D341Med (cell line): ENCODE measurements at places on chromosomes 1 and 21.

DNA sequence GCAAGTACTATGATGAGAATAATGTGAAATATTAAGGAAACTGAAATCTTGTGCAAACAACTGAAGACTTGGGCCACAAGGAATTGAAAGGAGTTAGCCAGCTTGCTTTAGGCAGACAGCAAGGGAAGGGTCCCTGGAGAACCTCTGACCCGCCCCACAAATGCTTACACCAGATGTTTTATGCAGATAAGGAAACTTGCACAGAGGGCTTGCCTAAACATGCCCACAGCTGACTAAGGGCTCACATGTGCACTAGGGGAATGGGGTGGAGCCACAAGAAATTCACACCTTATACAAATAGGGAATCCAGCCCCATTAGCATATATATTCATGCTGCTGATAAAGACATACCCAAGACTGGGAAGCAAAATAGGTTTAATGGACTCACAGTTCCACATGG, 86.1 kb upstream of the CYYR1 start:
- no peak for DNase-seq

- DNase-seq = no peak
Observed at GRCh38 chr1:246008363-246008831, 498.7 kb downstream of the SMYD3 start.

DNA sequence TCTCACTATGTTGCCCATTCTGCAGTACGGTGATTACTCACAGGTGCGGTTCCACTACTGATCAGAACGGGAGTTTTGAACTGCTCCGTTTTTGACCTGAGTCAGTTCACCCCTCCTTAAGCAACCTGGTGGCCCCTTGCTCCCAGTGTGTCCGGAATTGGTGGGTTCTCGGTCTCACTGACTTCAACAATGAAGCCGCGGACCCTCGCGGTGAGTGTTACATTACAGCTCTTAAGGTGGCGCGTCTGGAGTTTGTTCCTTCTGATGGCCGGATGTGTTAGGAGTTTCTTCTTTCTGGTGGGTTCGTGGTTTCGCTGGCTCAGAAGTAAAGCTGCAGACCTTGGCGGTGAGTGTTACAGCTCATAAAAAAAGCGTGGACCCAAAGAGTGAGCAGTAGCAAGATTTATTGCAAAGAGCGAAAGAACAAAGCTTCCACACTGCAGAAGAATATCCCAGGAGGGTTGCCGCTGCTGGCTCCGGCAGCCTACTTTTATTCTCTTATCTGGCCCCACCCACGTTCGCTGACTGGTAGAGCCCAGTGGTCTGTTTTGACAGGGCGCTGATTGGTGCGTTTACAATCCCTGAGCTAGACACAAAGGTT, 17.6 kb upstream of the PARP1 start:
- DNase-seq = no peak

DNA sequence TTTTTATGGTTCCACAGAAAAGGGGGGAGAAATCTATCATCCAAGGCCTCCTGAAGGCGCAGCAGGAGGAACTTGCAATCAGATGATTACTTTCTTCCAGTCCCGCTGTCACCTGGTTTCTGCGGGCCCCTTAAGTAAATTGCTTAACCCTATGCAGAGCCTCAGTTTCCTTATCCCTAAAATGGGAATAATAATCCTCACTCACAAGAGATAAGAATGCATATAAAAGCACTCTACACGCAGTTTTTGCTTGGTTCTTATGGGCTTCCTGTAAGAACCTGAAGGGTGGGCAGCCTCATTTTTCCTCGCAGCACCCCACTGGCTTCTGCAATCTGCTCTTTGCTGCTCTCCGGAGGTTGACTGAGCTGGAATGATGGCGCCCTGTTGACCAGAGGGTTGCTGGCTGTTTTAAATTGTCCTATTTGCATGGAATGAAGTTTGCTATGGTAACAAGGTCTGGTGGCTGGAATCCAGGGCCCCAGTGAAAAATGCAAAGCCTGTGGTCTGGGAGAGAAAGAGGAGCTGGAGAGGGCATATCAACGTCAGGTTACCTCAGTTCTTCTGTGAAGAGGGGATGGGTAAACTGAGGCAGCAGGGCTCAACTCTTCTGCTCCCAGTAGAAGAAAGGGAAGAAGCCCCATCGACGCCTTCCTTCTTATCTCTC, 1.0 kb upstream of the KAZN start:
- DNase-seq = no peak

DNA sequence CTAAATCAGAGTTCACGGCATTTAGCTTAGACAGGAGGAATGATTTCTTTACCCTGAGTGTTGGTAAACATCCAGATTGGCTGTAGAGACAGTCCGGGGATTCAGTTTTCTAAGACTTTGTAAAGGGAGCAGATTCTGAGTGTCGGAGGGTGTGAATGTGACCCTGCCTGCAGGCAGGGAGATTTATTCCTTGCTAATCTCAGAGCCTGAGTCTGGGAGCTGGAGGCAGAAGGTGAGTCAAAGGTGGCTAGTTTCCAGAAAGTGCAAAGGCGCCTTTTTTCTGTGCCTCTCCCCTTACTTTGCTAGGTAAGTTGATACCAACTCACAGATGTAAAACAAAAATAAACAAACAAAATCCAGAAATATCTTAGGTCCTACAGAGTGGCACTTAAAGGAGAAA, 11.7 kb downstream of the ATP1B1 start:
- no peak for DNase-seq

DNA sequence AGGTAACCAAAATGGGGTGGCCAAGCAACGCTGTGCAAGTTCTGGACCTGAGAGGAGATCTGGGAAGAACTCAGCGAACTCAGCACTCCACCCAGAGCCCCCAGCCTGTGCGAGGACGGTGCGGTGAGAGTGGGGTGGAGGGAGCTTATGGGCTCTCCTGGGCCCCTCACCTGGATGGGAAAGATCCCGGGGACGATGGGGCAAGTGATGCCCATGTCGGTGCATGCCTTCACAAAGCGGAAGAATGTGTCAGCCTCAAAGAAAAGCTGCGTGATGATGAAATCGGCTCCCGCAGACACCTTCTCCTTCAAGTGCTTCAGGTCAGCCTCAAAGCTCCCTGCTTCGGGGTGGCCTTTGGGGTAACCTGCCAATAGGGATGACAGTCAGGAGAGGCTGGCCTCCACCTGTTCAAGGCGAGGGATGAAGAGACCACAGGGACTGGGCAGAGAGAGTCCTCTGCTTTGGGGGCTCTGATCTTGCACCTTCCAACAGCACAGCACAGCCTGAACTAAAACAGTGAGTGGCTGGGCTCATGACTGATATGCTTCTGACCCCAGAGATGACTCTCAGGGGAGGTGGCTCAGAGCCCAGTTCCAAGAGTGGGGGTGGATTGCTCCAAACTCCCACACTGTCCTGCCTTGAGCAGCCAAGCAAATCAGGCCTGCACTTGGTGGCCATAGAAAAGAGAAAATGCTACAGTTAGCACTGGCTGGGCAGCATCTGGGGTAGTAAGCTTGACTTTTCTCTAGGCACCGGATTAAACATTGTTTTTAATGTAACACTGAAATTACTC, 9.5 kb downstream of the MTHFR start:
- no peak for DNase-seq

DNA sequence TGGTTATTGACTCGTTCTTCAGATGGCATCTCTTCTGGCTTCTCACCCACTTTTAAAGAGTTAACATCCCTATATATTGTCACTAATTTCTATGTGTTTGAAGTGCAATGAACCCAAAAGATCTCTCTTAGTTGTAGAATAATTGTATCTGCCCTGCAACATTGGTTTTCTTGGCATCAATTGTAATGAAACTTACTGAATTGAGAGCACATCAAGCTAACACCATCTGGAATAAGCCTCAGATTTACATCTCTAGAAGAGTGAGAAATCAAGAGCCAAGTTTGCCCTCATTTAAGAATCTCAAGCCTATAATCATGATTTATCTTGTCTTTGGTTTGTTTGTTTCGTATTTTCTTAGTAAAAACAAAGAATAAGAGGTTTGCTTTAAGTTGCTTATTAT, 372.6 kb upstream of the LRRC7 start:
- no peak for DNase-seq

GRCh38 chr21:43921979-43922945, 57.2 kb downstream of the AGPAT3 start:
- no peak for DNase-seq

DNA sequence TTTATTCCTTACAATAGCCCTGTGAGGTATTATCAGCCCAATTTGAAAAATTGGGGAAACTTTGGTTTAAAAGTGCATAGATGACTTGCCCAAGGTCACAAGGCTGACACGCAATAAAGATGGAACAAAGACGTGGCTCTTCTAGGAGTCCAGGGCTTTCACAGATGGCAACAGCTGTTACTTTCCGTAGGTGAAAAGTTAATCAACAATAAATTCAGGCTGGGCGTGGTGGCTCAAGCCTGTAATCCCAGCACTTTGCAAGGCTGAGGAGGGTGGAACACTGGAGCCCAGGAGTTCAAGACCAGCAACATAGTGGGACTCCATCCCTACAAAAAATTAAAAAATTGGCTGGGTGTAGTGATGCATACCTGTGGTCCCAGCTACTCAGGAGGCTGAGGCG, 87.8 kb upstream of the ATF3 start:
- DNase-seq = no peak

GRCh38 chr1:72690871-72691270, 408.5 kb upstream of the NEGR1 start:
- no peak for DNase-seq

DNA sequence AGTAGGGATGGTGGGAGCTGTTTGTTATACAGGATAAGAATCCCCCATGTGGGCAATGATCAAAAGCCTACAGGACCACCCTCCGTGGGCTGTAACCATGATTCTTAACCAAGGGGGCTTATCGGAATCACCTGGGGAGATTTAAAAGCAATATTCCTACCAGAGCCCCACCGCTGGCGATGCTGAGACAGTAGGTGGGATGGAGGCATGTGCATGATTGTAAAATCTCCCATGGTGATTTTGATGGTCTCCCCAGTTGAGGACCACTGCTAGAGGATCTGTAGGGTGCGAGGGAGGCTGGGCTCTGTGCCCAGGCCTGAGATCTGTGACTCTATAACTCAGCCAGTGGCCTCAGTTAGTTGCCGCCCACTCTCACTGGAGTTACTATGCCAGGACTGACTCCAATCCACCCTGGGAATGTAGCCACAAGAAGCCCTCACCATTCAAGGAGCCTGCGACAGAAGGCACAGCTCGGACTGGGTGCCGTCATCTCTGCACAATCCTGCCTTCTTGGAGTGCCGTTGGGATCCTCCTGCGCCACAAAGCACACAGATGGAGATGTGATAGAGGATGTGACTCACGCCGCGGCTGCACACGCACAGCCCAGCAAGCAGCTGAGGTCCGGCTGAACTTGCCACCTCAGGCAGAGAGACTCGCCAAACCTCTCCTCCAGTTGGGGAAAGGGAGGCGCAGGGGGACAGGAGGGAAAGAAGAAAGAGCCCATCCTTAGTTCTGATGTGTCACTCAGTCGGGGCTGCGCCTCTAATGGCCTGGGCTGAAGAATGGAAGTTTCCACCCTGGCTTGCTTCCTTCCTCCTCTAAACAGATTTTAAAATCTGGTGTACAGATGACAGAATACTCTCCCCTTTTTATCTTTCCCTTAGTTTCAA, 26.5 kb downstream of the AKNAD1 start:
- no peak for DNase-seq

DNA sequence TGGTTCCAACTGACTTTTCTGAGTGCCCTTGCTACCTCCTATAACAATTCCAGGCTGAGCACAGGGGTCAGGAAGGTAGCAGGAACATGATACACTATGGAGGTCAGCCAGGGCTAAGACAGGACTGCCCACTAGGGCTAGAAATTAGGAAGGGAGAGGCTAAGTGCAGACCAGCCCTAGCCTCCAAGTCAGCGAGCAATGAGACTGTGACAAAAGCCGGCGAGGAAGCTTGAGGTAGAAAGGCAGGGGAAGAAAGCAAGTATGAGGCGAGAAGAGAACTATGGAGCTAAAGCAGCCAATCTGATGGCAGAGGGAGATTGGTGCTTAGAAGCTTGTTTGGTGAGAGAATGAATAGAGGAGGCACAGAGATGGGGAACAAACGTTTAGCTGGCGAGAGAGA, 4.7 kb downstream of the UROD start:
- no peak for DNase-seq

- DNase-seq = no peak
Observed at GRCh38 chr1:89633800-89634625, 1.1 kb downstream of the LRRC8C start.

- DNase-seq = no peak
Observed at GRCh38 chr1:2398871-2399270, 7.2 kb downstream of the RER1 start.

DNA sequence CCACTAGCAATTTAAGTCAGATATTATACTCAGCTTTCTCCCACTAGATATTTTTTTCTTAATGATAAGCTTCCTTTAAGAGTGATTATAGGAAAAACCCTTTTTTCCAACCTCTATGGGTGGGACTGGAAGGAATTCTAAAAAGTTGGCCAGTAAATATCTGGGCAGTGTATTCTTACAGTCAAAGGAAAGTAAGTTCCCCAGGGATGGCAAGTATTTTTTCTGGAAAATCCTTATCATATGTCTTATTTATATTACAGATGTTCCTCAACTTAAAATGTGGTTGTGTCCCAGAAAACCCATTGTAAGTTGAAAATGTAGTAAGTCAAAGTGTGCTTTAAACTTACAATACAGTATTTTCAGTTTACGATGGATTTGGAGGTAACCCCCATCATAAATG, 29.2 kb downstream of the CMPK1 start:
- no peak for DNase-seq

DNA sequence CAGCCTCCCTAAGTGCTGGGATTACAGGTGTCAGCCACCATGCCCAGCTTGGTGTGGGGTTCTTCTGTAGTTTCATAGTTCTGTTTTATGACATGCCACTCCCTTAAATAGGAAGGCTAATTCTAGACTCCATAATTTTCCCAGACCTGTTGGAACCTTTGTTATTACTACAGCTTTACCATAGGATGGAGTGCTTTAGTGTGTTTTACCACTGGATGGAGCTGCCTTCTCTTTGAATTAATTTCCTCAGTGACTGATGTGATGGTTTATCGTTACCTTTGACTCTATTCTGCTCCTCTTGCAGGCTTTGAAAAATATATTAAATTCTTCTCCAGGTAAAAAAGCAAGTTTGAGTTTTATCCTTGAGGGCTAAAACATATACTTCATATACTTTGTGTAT, 84.6 kb upstream of the NEK7 start:
- DNase-seq = no peak

DNA sequence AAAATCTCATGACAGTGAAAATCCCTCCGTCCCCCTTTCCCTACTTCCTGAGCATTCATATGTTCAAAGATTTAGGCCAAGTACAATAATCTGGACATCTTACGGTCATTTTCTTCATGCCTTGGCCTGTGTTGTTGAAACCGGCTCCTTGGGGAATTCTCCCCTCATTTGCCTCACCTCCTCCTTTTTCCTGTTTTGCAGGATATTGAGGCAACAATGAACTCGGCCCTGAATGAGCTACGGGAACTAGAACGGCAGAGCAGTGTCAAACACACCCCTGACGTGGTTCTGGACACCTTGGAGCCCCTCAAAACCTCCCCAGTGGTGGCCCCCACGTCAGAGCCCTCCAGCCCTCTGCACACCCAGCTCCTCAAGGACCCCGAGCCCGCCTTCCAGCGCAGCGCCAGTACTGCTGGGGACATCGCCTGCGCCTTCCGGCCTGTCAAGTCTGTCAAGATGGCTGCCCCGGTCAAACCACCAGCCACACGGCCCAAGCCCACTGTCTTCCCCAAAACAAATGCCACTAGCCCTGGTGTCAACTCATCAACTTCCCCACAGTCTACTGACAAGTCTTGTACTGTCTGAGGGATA, 9.3 kb upstream of the IKBKE start:
- no peak for DNase-seq

- DNase-seq = no peak
Observed at GRCh38 chr1:91511386-91511785, 10.7 kb downstream of the CDC7 start.

GRCh38 chr1:5918275-5918649, 74.0 kb downstream of the NPHP4 start:
- DNase-seq = no peak
